ENCODE measurements at places on chromosomes 7 and 10. TPM values are rescaled to one million over a fixed set of nuclear protein-coding genes. Genes with fewer than 3 reads are reported as not detected.

GJD4 gene
- not detected for total RNA-seq

FZD1 gene
- 2.1 TPM for total RNA-seq

ANXA8 gene
- total RNA-seq, result 30.3 TPM

UCMA gene
- total RNA-seq, result not detected

CFAP69 gene
- total RNA-seq, result 3.3 TPM

EPHA1 gene
- 0.29 TPM for total RNA-seq

FFAR4 gene
- total RNA-seq, result 0.30 TPM

ADAP1 gene
- total RNA-seq, result 4.1 TPM

CFAP58 gene
- total RNA-seq, result 0.10 TPM

PNLIPRP2 gene
- total RNA-seq, result not detected

CHRM2 gene
- total RNA-seq, result not detected

PDZD7 gene
- 0.67 TPM for total RNA-seq

Data from A549 treated with GW870086 at 1 μM for 4 hours (cell line).